ENCODE measurements at places on chromosomes 3 and 15.
A peak's percentile ranks its signal among the peaks of the same experiment; 100 is the strongest.

- DNase-seq = peak; percentile 64
Observed at GRCh38 chr15:55799291-55800212, 56.6 kb upstream of the PRTG start.

- no peak for DNase-seq
Observed at GRCh38 chr3:188253800-188254452, 100.0 kb downstream of the LPP start.

GRCh38 chr3:63557912-63558311 lies 94.6 kb upstream of the SNTN start:
- DNase-seq = no peak

GRCh38 chr3:4829031-4829394 lies 150.2 kb upstream of the BHLHE40 start:
- no peak for DNase-seq

DNA sequence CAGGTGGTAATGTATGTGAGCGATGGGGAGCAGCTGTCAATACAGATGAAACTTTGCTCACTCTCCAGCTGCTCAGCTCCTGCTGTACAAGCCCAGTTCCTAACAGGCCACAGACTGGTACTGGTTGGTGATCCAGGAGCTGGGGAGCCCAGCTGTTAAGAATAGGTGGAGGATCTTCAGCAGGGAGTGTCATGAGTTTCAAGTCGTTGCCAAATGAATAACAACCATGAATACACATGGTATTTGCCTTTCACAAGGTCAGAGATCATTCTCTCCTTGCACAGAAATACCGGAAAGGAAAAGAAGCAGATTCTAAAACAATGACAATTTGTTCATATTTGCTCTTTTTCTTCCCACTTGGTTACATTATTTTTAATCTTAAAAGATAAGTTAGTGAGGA lies 5.1 kb downstream of the PLSCR1 start:
- no peak for DNase-seq

DNA sequence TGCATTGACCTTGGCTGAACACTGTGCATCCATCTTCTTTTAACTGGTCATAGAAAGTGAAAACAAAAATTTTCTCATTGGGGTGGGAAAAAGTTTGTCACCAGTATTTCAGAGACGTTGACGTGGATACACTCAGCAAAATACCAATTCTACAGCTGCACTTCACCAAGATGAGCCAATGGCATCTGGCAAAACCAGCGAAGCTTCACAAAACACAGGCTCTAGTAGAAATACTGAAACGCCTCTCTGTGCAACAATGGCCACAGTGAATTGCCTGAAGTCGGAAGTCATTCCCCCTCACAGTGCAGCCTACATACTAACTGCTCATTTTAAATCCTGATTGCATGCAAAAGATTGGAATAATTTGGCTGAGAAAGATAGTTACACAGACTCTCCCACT lies 17.0 kb downstream of the PCYT1A start:
- DNase-seq = no peak

- peak; percentile 70 for DNase-seq
Observed at GRCh38 chr3:10917176-10917575, 75.4 kb upstream of the SLC6A1 start.

GRCh38 chr3:126287171-126287535 lies 70.1 kb downstream of the KLF15 start:
- DNase-seq = no peak

DNA sequence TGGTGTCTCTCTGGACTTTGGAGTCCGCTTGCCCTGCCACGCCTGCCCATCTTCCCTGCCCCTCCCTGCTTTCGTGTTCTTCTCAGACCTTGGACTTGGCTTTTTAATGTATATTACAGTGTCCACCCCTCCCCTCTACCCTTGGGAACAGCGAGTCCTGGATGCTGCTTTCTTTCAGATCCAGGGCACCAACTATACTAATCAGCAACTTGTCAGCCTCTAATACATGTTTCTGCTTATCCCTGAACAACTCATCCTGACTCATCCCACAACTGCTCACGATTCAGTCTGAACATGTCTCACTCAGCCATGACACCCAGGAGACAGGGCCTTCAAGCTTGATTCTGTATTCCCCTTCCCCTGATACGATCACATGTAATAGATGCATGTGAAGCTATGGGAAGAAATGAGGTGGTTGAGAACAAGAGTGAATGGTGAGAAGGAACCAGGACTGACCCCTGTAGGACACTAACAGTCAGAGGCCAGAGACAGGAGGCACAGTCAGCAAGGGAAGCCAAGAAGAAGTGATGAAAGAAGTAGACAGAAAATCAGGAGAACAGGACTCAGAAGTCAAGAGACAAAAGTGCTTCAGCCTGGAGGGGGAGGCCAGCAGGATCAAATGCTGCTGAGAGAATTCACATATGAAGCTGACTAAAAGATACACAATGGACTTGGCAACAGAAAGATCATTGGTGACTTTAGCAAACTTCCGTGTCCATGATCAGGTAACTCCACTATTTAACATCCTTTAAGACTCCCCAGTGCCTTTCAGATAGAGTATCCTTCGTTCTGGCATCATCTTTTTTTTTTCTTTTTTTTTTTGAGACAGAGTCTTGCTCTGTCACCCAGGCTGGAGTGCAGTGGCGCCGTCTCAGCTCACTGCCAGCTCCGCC lies 35.4 kb downstream of the BCL2L10 start:
- peak; percentile 95 for DNase-seq

Measured in Daoy (cell line).